ENCODE measurements at places on chromosomes 6 and 20. TPM values are rescaled to one million over a fixed set of nuclear protein-coding genes. Genes with fewer than 3 reads are reported as not detected.

SNRNP48 gene
- 16.6 TPM for total RNA-seq

FOXC1 gene
- 0.30 TPM for total RNA-seq

BTN1A1 gene
- total RNA-seq = not detected

COL19A1 gene
- 1.0 TPM for total RNA-seq

ARMC2 gene
- total RNA-seq = 2.0 TPM

NKAIN4 gene
- not detected for total RNA-seq

C6orf52 gene
- 0.30 TPM for total RNA-seq

TBXT gene
- total RNA-seq = not detected

CENPQ gene
- 4.8 TPM for total RNA-seq

Data from smooth muscle cell of the umbilical artery (primary cell).